ENCODE measurements at places on chromosomes 3 and 15.

GRCh38 chr3:71065764-71066013 is 517.8 kb downstream of the FOXP1 start:
- DNase-seq = no peak

- no peak for DNase-seq
Measured at GRCh38 chr3:28564211-28564610, 215.6 kb upstream of the AZI2 start.

GRCh38 chr3:38313695-38314094 is 31.6 kb downstream of the SLC22A14 start:
- DNase-seq = no peak

DNA sequence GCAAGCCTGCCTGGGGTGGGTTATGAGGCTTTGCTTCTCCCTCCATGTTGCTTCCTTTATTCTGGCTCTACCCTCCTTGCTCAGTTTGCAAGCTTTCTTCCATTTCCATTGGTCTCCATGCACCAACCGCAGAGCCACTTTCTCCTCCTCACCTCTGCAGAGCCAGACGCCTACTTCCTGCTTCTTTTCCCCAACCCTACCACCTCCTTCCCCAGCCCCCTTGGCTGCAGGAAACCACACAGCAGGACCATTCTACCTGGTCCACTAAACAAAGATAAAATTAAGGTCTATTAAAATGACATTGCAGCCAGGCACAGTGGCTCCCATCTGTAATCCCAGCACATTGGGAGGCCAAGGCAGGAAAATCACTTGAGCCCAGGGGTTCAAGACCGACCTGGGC is 10.0 kb upstream of the CAV3 start:
- no peak for DNase-seq

DNA sequence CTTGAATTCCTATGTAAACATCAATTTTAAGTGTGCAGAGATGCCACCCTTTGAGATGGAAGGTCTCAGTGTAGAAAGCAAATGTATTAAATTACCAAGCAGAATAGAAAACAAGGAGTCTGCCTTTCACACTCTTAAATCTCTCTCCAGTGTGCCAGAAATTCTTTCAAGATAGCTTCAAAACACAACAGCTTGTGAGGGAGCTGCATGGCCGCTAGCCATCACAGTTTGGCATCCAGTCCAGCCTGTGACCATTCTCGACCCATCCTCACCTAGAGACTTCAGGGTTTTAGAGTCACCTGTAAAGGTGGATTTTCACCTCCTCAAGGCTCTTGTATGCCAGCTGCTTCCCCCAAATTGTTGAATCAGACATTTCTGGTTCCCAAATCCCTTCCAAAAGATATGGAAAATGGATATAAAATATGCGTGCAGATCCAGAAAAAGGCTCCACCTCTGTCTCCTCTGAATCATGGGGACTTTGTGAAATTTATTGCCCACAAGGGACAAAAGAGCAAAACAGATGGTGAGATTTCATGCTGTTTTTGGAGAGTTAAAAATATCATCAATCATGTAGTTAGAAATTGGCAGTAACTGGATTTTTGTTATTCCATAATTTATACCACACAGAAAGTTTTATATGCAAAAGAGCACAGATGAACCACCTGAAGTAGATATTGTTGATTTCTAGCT is 114.2 kb upstream of the THRB start:
- no peak for DNase-seq

DNA sequence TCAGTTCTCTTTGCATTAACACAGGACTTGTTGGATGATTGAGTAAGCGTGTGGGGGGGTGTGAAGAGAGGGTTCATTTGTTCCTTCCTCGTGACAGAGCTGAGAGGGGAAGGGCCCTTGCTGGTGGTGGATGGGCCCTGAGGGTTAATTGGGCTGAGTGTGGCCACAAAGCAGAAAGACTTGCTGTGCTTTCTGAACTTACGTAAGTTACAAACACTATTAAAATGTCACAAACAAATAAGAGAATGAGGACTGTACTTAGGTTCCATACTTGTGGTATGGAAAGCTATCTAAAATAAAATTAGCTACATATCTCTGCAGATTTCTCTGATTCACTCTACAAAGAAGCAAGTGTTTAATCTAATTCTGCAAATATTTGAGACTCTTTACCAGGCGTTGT is 231.3 kb downstream of the LPP start:
- DNase-seq = no peak

DNA sequence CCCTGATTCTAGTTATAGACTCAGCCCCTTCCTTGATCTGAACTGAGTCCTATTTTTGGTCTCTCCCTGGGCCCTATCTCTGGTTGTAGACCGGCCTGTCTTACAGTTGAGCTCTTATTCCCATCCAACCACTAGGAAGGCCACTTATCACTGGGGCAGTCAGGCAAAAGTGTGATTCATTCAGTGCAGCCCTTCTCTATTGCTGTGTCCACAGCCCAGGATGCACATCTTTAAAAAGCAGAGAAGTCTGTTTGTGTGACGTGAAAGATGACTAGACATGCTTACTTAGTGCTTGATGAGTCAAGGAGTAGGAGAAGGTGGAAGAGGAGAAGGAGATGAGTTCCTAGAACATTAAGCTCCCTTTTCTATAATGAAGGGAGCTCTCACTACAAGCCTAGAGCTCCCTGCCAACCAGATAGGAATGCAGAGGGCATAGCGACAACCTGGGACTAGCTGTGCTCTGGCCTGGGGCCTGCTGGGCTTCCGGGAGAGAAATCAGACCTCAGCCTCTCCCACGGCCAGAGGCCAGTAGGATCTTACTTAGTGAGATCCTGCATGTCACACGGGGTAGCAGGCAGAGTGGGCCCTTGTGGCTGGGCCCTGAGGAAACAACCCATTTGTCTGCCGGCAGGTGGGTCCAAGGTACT is 25.7 kb downstream of the INSYN1 start:
- DNase-seq = no peak

- DNase-seq = no peak
Measured at GRCh38 chr15:59406446-59406845, 31.5 kb upstream of the FAM81A start.

DNA sequence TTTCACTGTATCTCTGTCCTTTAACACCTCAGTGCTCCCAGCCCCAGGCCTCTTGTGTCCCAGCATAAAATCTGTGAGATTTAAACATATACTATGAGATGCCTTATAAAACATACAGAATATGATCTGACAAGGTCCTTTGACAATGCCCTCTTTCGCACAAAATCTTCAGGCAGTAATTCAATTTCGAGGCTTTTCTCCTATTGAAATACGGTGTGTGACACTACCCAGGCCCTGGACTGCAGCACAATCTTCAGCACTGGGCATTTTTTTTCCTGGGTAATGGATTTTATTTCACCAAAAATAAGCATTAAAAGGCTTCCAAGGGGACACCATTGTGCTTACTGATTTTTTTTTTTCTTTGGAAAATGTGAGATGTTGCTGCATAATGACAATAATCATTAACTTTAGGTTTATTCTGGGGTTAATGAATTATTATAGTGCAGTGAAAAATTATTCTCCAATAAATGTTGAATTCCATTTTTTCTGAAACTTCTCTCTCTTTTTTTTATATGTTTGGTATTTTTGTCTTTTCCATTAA is 40.9 kb upstream of the FAM3D start:
- DNase-seq = no peak

DNA sequence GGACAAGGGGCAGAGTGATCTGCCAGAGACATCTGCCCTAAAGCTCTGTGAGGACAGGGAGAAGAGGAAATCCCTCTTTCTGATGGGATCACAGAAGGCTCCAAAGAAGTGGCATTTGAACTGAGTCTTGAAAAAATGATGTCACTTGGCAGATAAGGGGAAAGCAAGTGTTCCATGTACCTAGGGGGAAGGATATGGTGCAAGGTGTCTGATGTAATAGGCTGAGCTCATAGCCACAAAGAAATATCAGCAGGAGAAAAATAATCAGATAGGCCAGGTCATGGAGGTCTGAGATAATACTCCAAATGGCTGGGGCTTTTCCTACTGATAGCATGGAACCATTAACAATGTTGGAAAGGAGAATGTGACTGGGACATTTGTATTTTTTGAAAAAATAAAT is 468.4 kb upstream of the MDFIC2 start:
- DNase-seq = no peak

DNA sequence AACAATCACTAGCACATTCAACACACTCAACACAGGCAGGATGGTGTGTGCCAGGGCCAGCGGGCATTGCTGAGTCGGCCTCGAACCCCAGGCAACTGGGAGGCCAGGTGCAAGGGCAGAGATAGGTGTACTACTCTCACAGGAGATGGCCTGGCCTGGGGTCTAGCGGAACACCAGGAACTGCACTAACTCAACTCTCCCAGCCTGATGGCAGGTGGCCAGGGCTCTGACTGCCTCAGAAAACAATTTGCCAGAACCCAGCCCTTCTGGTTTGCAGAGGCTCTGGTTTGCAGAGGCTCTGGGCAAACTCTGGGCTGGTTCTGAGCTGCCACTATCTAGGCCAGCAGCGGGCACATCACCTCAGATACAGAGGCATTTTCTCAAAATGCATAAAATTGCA is 229.2 kb upstream of the CHRNA7 start:
- DNase-seq = no peak

- no peak for DNase-seq
Measured at GRCh38 chr3:111506435-111506834, 35.6 kb upstream of the CD96 start.

GRCh38 chr3:23928524-23928923 is 11.6 kb downstream of the RPL15 start:
- no peak for DNase-seq

GRCh38 chr15:27448234-27448633 is 477.3 kb downstream of the GABRG3 start:
- no peak for DNase-seq

GRCh38 chr3:112667599-112667998 is 26.7 kb upstream of the CCDC80 start:
- no peak for DNase-seq

- no peak for DNase-seq
Measured at GRCh38 chr15:82890338-82890994, 62.1 kb downstream of the HOMER2 start.

DNA sequence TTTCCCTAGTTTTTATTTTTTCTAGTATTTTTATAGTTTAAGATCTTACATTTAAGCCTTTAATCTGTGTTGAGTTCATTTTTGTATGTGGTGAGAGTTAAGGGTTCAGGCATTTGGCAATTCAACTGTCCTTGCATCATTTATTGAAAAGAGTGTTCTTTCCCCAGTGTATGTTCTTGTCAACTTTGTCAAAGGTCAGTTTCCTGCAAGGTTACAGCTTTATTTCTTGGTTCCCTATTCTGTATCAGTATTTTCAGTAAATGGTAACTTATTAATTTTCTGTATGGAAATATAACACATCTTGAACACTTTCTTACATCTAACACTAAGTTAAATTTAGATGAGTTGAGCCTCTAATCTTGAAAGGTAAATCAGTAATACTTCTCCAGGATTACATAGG is 1770.1 kb downstream of the OTOL1 start:
- no peak for DNase-seq

DNA sequence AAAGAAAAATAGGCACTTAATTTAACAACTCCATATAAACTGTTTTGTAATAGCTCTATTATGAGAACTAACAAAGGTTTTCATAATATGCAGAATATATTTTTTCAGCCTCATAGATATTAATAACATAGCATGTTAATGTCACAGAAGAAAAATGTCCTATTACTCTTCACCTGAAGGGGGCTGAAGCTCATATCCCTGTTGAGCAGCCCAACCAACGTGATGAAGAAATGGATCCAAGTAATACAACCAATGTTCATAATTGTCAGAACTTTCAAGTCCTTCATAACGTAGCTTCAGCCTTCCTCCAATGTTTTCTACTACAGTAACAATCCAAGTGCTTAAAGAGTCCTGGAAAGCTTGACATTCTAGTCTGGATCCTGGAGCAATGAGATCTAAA is 34.5 kb upstream of the STIMATE start:
- DNase-seq = no peak

DNA sequence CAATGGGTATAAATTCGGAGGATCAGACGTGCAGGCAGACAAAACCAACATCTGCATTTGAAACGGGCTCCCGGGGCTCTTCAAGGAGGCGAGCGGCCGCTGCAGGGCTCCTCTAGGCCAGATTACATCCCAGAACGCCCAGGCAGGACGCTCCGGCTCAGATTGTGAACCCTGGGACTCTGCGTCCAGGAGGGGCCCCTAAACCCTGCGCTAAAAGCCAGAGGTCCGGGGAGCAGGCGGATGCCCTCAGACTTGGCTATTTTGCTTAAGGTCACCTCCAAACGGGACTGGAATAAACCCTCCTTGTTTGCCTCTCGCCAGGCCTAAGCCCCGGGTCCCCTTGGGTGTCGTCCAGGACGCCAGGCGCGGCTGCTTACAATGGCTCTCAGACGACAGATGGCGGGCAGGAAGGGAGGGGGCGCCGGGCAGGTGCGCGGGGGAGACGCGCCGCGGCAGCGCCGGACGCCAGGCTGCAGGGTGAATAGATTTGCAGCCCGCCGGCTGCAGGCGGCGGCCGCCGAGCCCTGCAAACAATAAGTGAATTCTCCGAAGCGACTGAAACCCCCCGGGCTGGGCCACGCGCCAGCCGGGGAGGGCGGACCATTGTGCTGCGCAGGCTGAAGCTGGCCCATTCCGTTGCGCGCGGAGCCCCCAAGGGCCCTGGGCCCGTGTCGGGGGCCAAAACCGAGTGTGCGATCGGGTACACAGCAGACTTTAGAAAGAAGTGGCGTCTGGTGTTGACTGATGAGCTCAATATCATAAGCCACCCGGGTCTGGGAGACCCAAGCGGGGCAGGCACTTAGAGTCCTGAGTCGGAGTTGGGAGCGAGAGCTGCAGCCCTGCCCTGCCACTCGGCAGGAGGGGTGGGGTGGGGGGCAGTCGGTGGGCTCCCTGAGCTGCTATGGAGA is 32.3 kb upstream of the AMOTL2 start:
- DNase-seq = peak; percentile 75

- no peak for DNase-seq
Measured at GRCh38 chr3:114272271-114272670, 21.6 kb upstream of the TIGIT start.

GRCh38 chr3:183287301-183287971 is 34.4 kb downstream of the B3GNT5 start:
- DNase-seq = no peak

GRCh38 chr3:185460719-185461350 is 38.0 kb downstream of the TMEM41A start:
- DNase-seq = peak; percentile 13

GRCh38 chr15:63722204-63722808 is 111.4 kb downstream of the HERC1 start:
- no peak for DNase-seq

- peak; percentile 30 for DNase-seq
Measured at GRCh38 chr15:74988007-74988800, 7.2 kb upstream of the SCAMP5 start.

DNA sequence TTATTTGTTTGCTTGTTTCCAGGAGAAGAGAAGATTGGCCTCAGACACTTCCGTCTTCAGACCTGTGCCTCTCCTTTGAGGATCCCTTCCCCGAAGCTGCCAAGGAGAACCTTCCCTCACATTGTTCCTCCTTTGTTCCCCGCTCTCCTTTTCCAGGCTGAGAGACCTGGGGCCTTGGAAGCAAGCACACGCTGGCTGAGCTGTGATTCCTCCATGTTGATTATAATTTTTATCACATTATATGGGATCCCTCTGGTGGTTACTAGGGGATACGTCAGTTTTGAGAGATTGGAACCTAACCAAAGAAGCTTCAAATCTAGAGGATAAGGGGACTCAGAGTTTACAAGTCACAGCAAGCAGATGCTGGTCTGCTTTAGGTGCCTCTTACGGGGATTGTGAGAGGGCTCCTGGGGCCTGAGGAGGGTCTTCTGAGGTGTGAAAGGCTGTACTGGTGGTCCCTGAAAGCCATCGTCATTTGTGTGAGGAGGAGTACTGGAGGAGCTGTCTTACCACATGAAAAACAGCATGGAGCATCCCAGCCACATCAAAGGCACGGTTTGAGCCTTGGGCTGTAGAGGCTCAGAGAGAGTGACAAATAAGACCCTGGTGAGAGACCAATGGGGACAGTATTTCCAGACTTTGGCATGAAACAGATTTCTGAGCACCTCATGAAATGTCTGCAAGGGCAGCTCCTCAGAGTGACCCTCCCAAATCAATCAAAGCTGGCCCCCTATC is 760.1 kb upstream of the CFAP20DC start:
- no peak for DNase-seq

Data from NT2/D1 (cell line).